ENCODE measurements at places on chromosomes 7 and 10.

GRCh38 chr7:46764100-46764936, 817.6 kb downstream of the TNS3 start:
- DNase-seq: no peak

- no peak for DNase-seq
Measured at GRCh38 chr7:43294080-43294630, 181.7 kb downstream of the HECW1 start.

- DNase-seq: no peak
Measured at GRCh38 chr7:41466760-41467384, 236.0 kb downstream of the INHBA start.

DNA sequence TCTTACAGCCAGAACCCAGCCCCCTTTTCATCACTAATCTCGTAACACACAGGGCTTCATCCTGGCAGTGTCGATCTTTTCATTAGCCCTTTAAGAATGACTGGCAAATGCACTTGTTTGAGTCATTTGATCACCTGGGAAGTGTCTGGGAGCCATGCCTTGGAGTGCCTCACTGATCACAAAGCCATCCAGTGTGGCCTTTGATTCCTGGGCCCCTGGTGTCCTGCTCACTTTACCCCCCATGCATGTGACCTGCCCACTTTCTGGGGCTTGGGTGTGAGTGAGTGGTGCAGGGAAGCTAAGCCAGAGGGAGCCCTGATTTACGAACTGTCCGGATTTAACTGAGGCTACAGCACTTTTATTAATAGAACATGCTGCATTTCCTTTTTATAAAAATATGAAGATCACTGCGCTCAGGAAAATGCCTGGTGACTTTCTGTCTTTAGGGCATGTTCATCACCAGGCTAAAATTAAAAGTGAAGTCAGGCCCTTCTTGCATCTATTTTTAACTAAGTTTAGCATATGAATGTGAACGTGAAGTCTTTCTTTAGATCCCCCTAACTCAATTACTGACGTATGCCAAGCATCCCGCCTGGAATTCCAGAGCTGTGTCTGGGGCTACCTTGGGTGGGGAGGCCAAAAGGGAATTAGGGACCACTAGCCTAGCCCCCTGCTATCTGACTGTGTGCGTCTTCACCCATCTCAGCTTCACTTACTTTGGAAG, 23.6 kb downstream of the RBM20 start:
- peak; percentile 82 for DNase-seq

DNA sequence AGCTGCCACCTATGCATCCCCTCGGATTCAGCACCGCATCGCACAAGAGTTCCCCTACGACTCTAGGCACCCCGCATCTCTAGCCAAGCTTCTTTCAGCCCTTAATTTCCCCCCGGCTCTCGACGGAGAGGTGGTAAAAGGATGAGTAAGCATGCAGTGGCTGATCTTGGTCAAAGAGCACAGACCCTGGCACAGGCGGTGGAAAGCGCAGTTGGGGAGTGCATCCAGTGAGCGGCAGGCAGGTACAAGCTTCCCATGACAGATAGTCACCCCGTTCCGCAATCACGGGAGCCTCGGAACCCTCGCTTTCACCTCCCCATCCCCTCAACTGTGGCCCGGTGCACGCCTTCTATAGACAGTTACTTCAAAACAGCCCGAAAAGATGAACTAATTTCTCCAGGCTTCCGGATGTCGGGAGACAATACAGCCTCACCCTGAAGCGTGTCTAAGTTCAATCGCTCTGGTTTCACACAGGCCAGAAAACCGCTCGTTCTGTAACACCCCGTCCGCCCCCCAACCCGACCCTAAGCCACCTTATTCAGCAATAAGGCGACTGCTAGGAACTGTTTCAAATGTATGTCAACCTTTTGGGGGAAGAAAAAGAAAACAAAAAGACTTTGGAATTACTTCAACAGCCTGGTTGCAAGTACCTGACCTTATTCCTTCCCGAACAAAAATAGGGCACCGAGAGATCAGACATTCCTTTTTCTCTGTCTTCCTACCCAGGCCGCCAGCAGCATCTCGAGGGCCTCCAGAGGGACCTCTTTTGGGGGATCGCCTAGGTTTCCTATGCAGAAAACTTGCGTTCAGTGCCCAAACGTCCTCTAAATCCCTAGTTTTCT, 1.4 kb downstream of the RHEB start:
- no peak for DNase-seq

- no peak for DNase-seq
Measured at GRCh38 chr7:116670409-116671015, 1.5 kb upstream of the MET start.

GRCh38 chr7:2575733-2576340, 17.1 kb downstream of the IQCE start:
- no peak for DNase-seq

GRCh38 chr7:126210707-126211106, 1042.0 kb downstream of the GRM8 start:
- no peak for DNase-seq

DNA sequence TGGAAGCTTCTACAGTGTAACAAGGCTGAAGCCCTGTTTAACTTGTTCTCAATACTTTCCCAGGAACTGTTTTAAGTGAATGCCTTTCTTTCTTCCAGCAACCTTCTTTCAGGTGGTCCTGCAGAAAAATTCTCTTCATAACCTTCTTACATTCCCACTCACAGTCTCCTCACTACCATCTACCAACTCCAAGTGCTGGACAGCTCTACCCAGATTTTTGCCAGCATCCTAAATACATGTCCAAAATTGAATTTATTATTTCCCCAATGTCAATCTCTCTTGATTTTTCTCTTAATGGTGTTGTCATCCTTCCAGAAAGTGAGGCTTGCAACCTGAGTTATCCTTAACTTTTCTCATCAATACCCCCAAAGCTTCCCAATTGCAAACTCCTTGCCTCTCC, 48.2 kb downstream of the CFAP70 start:
- DNase-seq: no peak

- DNase-seq: no peak
Measured at GRCh38 chr7:158734861-158735260, 30.3 kb upstream of the NCAPG2 start.

- DNase-seq: no peak
Measured at GRCh38 chr7:74181821-74182220, 7.7 kb downstream of the EIF4H start.
